ENCODE measurements at places on chromosomes 16 and 17.

- H3K27ac ChIP-seq, result no peak overlapping the region
- H3K27me3 ChIP-seq, result peaks cover 11% of the 10 kb centered on the region
- H3K4me1 ChIP-seq, result no peaks in the 10 kb centered on the region
- H3K36me3 ChIP-seq, result no peaks in the 10 kb centered on the region
- no peak overlapping the region for H3K4me3 ChIP-seq
Measured at GRCh38 chr17:10471858-10472257, 2.5 kb upstream of the MYH4 start.

DNA sequence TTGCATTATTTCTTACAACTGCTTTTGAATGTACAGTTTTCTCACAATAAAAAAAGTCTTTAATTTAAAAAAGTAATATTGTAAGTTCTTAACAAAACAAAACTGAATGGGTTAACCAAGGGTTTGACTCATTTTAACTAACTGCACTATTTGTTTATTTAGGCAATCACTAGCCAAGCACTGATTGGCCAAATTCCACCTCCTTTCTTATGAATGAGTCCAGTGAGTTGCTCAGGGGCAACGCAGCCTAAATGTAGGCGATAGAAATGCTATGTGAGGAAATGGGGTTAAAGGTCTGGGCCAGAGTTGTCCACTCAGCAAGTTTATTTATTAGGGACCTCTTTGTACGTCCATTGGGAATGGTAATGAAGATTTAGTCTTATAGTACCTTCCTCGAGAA is 89.6 kb upstream of the MAF start:
- H3K27ac ChIP-seq, result no peak overlapping the region
- no peak overlapping the region for H3K4me3 ChIP-seq
- no peak for DNase-seq
- H3K36me3 ChIP-seq, result peaks cover 2% of the 10 kb centered on the region
- H3K27me3 ChIP-seq, result peaks cover 8% of the 10 kb centered on the region

GRCh38 chr16:27754788-27755690 is 205.1 kb downstream of the KATNIP start:
- peaks cover 7% of the 10 kb centered on the region for H3K36me3 ChIP-seq
- no peak for DNase-seq
- H3K27ac ChIP-seq, result no peak overlapping the region
- no peaks in the 10 kb centered on the region for H3K4me1 ChIP-seq
- no peaks in the 10 kb centered on the region for H3K27me3 ChIP-seq

GRCh38 chr16:74770831-74771526 is 3.6 kb downstream of the FA2H start:
- peaks cover 58% of the 10 kb centered on the region for H3K27me3 ChIP-seq
- no peak overlapping the region for H3K4me3 ChIP-seq
- peaks cover 9% of the 10 kb centered on the region for H3K4me1 ChIP-seq
- DNase-seq, result no peak
- H3K27ac ChIP-seq, result no peak overlapping the region
- no peaks in the 10 kb centered on the region for H3K36me3 ChIP-seq

GRCh38 chr16:13379266-13379665 is 477.9 kb downstream of the SHISA9 start:
- H3K27me3 ChIP-seq, result peaks cover 2% of the 10 kb centered on the region
- no peaks in the 10 kb centered on the region for H3K4me1 ChIP-seq
- no peaks in the 10 kb centered on the region for H3K36me3 ChIP-seq
- DNase-seq, result no peak

- no peak for DNase-seq
- H3K27ac ChIP-seq, result no peak overlapping the region
- H3K4me1 ChIP-seq, result peaks cover 30% of the 10 kb centered on the region
- no peaks in the 10 kb centered on the region for H3K36me3 ChIP-seq
Measured at GRCh38 chr17:63631062-63631461, 8.8 kb downstream of the MAP3K3 start.

All from activated naive CD8-positive, alpha-beta T cell treated with anti-CD3 and anti-CD28 coated beads for 36 hours (primary cell).